ENCODE measurements at places on chromosomes 5 and 9.

DNA sequence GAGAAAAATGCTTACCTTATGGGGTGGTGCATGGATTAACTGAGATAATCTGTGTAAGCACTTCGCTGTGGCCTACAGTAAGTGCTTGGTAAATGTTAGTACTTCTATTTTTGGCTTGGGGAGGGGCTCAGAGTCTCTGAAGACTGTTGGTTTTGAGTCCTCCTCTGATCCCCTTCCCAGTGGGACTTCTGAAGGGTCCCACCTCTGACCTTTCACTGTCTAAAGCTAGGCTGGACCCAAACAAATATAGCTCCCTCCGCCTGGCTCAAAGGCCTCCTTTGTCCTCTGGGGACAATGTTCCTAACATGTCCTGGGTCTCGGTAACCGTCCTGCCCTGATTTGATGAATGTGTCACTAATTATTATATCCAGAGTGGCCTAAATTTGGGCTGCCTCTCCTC, 34.8 kb downstream of the CAMK2A start:
- DNase-seq = no peak

- peak; percentile 54 for DNase-seq
Observed at GRCh38 chr9:84397151-84397728, 56.7 kb upstream of the SLC28A3 start.

DNA sequence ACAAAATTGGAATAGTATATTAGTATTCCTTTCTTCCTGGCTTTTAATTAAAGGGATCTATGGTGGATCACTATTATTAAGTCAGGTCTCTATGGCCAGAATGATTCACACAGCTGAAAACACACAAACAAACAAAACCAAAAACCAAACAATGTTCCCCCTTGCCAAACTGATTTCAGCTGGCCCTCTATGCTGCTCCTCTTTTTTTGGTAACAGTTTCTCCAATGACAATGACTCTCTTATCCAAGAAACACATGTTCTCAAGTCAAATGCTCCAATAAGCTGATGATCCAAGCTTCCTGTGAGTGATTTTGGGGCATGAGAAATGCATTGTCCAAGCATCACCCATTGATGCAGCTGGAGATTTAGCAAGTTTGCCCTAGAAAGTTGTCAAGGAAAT, 193.4 kb upstream of the TUT7 start:
- DNase-seq = no peak

DNA sequence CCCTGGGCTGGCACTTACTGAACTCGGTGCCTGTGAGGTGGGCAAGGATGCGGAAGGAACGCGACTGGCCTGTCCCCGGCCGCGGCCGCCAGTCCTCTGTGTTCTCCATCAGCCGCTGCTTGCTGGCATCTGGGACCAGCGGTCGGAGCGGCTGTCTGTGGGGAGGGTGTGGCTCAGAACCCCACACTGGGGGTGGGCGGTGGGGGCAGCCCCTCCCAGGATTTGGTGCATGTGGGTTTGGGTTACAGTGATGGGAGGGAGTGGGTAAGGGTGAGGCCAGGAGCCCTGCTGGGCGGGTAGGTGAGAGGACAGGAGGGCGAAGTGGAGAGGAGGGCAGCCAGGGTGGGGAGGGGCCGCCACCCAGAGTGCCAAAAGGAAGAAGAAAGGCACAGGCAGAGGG, 6.4 kb downstream of the PDLIM7 start:
- no peak for DNase-seq

- DNase-seq = no peak
Observed at GRCh38 chr9:104247899-104248460, 153.9 kb downstream of the SMC2 start.

Data from RPMI8226 (cell line).